ENCODE measurements at places on chromosomes 7 and 10. TPM values are rescaled to one million over a fixed set of nuclear protein-coding genes. Genes with fewer than 3 reads are reported as not detected.
A peak's percentile ranks its signal among the peaks of the same experiment; 100 is the strongest.

GRCh38 chr7:150476819-150477631, 26.6 kb downstream of the GIMAP8 start:
- no peak overlapping the region for H3K4me3 ChIP-seq
- H3K27ac ChIP-seq = no peak overlapping the region
- no peaks in the 10 kb centered on the region for H3K27me3 ChIP-seq
- no peak for DNase-seq
- H3K4me1 ChIP-seq = peaks cover 7% of the 10 kb centered on the region
- H3K36me3 ChIP-seq = no peaks in the 10 kb centered on the region

- H3K4me3 ChIP-seq = no peak overlapping the region
- H3K4me1 ChIP-seq = peaks cover 28% of the 10 kb centered on the region
- peaks cover 56% of the 10 kb centered on the region for H3K36me3 ChIP-seq
- H3K27me3 ChIP-seq = no peaks in the 10 kb centered on the region
- peak overlapping the region; percentile 45 for H3K27ac ChIP-seq
Observed at GRCh38 chr10:86449926-86450558, 71.5 kb downstream of the WAPL start.

GRCh38 chr10:71248210-71248609, 35.8 kb downstream of the UNC5B start:
- H3K4me3 ChIP-seq = no peak overlapping the region
- H3K4me1 ChIP-seq = no peaks in the 10 kb centered on the region
- no peak overlapping the region for H3K27ac ChIP-seq
- H3K36me3 ChIP-seq = no peaks in the 10 kb centered on the region
- DNase-seq = no peak

GRCh38 chr10:16948361-16948760, 131.1 kb upstream of the RSU1 start:
- no peaks in the 10 kb centered on the region for H3K36me3 ChIP-seq
- no peaks in the 10 kb centered on the region for H3K4me1 ChIP-seq
- H3K4me3 ChIP-seq = no peak overlapping the region
- H3K27ac ChIP-seq = no peak overlapping the region

GRCh38 chr7:33825644-33826043, 79.7 kb upstream of the BMPER start:
- no peak overlapping the region for H3K27ac ChIP-seq
- no peak overlapping the region for H3K4me3 ChIP-seq
- H3K4me1 ChIP-seq = no peaks in the 10 kb centered on the region

DNA sequence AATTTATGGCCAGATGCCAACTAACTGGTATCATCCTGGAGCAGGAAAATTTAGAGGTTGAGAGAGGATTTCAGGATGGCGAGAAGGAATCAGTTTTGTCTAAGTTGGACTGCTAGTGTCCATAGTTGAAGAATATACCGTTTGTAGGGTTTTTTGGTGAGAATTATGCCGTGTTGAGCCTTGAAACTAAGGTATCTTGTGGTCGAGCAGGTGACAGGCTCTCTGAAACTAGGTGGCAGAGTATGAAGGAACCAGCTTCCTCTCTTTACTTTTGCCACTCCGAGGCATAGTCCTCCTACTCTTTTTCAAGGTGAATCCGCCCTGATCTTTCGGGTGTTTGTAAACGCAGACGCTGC, 9.7 kb downstream of the MDFIC start:
- DNase-seq = peak; percentile 76
- no peaks in the 10 kb centered on the region for H3K36me3 ChIP-seq

- no peak overlapping the region for H3K4me3 ChIP-seq
- no peak for DNase-seq
- H3K36me3 ChIP-seq = no peaks in the 10 kb centered on the region
- no peak overlapping the region for H3K27ac ChIP-seq
- H3K27me3 ChIP-seq = no peaks in the 10 kb centered on the region
Observed at GRCh38 chr7:46165276-46165675, 244.2 kb upstream of the IGFBP3 start.

DNA sequence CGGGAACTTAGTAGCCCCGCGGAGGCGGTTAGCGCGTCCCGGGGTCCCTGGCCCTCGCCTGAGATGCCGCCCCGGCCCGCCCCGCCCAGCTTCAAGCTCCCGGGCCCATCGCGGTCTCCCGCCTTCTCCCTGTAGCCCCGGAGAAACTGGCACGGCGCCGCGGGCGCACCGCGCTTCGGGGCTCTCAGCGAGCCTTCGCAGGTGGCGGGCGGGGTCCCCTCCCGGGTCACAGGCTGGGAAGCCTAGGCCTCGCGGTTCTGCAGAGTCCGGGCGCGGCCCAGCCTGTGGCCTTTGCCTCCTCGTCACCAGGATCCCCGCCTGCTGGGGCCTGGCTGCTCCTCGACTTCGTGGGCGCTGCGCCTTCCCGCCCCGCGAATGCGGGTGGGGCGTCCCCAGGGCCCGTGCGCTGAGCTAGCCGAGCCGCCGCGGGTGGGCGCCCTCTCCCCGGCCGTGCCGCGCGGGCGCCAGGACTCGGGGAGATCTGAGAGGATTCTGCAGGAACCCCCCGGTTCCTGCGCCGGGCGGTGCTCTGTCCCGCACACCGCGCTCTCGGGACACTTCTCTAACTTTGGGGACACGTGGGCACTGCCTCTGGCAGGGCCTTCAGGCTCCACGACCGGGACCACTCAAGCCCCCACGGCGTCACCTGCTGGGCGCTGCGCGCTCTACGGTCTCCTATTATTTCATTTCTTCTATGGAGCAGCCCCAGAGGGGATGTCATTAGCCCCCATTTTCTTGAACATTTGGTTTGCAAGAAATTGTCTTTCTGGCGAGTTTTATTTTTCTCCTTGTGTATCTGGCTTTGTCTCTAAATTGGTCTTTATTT, 682 bp upstream of the RGS10 start:
- H3K27ac ChIP-seq = no peak overlapping the region
- DNase-seq = peak; percentile 81
- peaks cover 22% of the 10 kb centered on the region for H3K4me1 ChIP-seq
- peaks cover 3% of the 10 kb centered on the region for H3K27me3 ChIP-seq
- no peaks in the 10 kb centered on the region for H3K36me3 ChIP-seq

- no peaks in the 10 kb centered on the region for H3K4me1 ChIP-seq
- H3K36me3 ChIP-seq = no peaks in the 10 kb centered on the region
- no peak overlapping the region for H3K27ac ChIP-seq
- H3K4me3 ChIP-seq = no peak overlapping the region
- DNase-seq = no peak
Observed at GRCh38 chr7:95421000-95421846, 13.6 kb downstream of the PON2 start.

DNA sequence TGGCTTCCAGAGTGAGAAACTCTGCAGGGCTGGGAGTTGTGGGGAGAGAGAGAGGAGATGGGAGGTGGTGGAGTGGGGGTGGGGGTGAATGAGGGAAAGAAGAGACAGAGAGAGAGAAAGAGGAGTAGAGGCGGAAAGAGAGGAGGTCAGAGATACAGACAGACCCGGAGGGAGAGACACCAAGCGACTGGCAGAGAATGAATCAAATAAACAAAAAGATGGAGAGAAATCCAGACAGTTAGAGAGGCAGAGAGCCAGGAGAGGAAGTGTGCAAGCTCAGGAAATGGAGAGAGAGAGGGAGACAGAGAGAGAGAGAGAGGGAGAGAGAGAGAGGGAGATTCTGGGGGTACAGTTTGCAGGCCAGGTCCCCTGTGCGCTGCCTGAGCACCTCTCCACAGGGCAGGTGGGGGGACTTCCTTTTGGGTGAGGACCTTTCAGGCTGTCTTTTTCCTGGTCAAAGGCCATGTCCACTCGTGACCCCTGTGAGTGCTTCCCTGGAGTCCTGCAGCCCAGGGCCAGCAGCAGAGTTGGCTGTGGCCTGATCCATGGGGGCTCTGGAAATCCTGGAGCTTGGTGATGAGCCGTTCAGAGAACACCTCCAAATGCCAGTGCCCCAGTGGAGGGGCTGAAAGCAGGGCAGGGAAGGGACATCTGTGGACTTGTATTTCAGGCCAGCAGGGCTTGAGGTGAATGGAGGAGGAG, 25.0 kb upstream of the PCBD1 start:
- no peaks in the 10 kb centered on the region for H3K27me3 ChIP-seq
- no peak for DNase-seq
- no peaks in the 10 kb centered on the region for H3K4me1 ChIP-seq

Gene IFIT1B
- polyA plus RNA-seq = not detected

Gene ADD3
- polyA plus RNA-seq = 206 TPM

Gene ZNF853
- 2.5 TPM for polyA plus RNA-seq

Gene ZNF212
- 12.8 TPM for polyA plus RNA-seq
